SK-N-MC (cell line): ENCODE measurements at places on chromosomes 2 and 18.

GRCh38 chr2:28185891-28186290 lies 206.8 kb upstream of the FOSL2 start:
- DNase-seq = no peak

DNA sequence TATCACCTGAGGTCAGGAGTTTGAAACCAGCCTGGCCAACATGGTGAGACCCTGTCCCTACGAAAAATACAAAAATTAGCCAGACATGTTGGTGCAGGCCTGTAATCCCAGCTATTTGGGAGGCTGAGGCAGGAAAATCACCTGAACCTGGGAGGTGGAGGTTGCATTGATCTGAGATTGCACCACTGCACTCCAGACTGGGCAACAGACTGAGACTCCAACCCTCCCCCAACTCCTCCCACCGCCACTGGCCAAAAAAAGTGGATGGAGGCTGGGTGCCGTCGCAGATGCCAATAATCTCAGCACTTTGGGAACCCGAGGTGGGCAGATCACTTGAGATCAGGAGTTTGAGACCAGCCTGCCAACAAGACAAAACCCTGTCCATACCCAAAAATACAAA lies 10.1 kb upstream of the SPIRE1 start:
- DNase-seq = no peak

DNA sequence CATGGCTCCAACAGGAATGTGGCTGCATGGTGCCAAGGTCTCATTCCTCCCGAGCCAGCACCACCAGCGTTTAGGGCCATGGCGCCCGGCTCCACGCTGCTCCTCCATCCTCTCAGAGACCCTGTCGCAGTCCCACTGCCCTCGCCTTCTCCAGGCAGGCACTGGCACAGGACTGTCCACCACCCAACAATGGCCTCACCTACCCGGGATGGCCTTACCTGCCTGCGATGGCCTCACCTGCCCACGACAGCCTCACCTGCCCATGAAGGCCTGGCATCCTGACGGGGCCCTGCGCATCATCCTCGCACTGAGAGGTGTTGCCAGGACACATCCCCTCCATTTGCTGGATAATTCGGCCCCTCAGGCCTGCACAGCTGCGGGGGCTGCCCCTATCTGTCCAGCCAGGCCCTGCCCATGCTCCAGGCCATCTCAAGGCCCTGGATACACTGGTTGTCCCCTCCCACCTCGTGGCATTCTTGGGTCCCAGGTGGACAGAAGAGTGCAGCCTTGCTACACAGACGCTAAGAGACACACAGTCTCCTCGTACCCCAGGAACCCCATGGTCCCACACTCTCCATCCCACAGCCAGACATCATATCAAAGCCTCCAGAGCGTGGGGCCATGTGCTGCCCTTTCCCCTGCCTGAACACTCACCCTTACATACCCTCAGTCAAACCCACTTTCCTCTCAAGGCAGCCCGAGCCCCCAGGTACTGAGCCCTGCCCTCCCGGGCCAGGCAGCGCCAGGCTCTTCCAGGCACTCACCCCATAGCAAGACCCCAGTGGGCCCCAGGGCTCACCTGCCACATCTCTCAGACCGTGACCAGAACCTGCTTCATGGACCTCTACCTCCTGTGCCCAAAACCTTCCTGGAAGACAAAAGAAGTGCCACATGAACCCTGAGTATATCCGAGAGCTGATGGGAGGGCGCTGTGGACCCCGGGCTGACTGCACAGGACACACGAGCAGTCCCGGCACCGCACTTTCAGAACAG lies 268.6 kb downstream of the EIPR1 start:
- no peak for DNase-seq

GRCh38 chr2:146414456-146414855 lies 1430.4 kb upstream of the ACVR2A start:
- DNase-seq = no peak

DNA sequence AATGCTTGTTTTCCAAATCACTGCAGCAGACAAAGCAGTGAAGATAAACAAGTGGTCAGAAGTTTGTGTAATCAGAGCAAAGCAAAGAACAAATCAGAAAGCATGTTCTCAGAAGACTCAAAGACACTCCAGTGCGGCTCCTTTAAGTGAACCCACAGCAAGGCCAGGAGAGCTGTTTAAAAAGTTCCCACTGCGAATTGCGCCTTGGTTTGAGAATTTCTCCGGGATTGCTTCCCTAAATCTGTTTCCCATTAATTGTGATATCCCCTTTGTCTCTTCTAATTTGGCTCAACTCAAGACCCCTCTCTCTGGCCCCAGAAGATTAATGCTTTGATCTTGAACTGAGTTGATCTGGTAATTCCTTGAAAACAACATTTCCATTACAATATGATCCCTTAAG lies 122.4 kb upstream of the BCL2L11 start:
- no peak for DNase-seq

DNA sequence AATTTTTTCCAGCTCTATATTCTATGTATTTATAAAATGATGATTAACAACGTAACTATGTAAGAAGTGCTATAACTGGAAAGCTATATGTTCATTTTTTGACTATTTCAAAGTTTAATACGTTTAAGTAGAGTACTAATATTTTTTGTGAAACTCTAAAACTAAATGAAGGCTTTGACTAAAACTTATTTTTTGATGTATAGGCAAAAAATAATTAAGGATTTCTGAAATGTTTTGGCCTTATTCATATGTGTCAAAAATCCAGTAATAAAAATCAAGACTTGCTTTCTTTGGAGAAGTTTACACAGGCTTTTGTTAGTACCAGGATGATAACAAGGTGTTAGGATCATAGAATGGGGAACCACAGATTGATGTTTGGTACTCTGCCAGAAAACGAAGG lies 58.2 kb upstream of the ZEB2 start:
- DNase-seq = no peak

- DNase-seq = no peak
Measured at GRCh38 chr2:226644399-226644865, 155.2 kb downstream of the IRS1 start.

GRCh38 chr2:136131961-136132824 lies 14.2 kb upstream of the CXCR4 start:
- DNase-seq = no peak

GRCh38 chr2:467543-467891 lies 179.6 kb upstream of the ALKAL2 start:
- no peak for DNase-seq

DNA sequence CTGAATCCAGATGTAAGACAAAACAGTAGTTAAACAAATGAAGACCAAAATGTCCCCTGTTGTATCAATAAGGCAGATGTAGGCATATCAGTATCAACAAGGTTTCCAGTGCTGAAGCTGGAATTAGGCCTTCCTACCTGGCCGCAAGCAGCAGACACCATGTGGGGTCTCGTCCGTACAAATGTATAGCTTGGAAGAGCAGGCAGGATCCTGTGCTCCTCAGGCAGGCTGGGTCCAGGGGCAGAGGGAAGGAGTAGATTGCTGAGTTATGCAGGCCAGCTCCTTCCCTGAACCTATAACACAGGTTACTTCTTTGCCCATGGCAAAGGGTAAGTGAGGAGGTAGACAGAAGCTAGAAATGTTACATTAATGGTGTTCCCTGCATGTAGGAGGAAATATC lies 23.5 kb downstream of the NTSR2 start:
- DNase-seq = no peak

- DNase-seq = no peak
Measured at GRCh38 chr2:23385748-23386338, 864 bp downstream of the KLHL29 start.
